Upper lobe of left lung (tissue), 6 donors: ENCODE measurements at places on chromosomes 16 and 17.
A peak's percentile ranks its signal among the peaks of the same experiment; 100 is the strongest.

GRCh38 chr16:57192146-57192545 lies 6.0 kb downstream of the RSPRY1 start:
- DNase-seq, result no peak

GRCh38 chr17:46090871-46091270 lies 91.8 kb downstream of the STH start:
- no peak for DNase-seq

GRCh38 chr17:63910096-63910495 lies 962 bp downstream of the CSHL1 start:
- DNase-seq, result no peak

GRCh38 chr16:12188061-12188934 lies 211.8 kb downstream of the SNX29 start:
- no peak for DNase-seq

GRCh38 chr16:46974352-46974751 lies 878 bp upstream of the DNAJA2 start:
- DNase-seq, result no peak

DNA sequence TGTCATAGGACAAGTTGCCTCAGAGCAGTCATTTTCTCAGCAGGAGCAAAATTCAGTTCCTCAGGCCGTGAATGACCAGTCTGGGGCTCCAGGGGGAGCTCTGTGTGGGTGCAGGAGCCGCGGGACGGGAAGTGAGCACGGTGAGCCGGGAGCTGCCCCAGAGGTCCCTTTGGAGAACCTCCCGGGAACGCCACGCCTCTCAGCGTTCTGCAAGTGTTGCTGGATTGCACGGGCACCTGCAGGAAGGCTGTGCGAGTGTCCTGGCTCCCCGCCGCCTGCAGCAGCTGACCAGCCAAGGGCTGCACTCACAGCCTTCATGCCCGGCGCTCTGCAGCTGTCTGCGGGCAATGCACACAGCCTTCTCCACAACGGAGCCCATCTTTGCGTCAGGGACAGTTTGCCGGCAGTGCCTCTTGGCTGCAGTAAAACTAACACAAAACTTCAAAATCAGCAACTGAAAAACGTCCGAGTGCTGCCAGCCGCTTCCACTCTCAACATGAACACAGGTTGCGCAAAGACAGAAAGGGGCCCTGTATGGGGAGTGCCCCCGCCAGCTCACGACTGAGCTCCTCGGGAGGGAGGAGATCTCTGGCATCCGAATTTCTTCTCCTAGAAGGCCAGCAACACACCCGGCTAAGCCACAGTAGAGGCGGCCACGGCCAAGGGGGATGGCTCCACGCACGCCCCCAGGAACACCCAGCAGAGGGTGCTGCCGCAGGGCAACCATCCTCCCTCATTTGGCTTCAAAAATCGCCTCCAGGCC lies 16.0 kb downstream of the NDUFAF8 start:
- DNase-seq, result peak; percentile 90

DNA sequence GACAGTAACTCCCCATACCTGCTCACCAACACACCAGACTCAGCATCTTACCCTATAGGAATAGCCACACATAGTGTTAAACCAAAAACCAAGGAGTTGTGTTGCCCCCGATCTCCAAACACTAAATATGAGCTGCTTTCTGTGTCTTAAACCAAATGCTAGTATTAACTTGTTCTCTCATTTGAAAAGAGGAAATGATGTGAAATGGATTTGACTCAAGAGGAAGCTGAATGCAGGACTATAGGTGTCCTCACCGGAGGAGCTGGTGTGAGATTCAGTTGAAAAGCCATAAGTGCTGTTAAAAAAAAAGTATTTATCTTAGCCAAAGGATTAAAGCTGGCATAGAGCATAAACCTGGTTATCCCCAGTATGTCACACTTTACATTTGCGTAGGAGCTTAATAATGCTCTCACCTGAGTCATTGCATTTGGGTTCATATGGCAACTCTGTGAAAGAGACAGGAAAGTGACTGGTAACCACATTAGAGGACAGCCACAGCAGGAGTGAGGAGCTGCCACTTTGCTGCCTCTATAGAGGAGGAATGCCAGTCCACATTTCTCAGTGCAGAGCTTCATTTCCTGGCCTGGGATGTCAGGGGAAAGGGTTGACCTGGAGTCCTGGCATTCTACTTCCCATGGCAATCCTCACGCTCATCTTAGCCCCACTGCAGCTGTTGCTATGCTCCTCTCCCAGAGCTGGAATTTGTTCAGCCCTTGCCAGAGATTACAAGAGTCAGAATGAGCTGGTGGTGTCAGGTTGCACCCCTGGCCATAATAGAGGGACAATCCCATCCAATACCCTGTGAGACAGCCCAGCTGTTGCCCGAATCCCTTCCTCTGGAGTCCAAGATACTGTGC lies 143.3 kb upstream of the ANKFN1 start:
- no peak for DNase-seq

GRCh38 chr17:58307468-58308172 lies 21.0 kb downstream of the TSPOAP1 start:
- DNase-seq, result no peak

GRCh38 chr17:12666718-12667117 lies 1.0 kb downstream of the MYOCD start:
- DNase-seq, result no peak

- DNase-seq, result no peak
Observed at GRCh38 chr16:84159007-84159406, 13.9 kb downstream of the DNAAF1 start.

DNA sequence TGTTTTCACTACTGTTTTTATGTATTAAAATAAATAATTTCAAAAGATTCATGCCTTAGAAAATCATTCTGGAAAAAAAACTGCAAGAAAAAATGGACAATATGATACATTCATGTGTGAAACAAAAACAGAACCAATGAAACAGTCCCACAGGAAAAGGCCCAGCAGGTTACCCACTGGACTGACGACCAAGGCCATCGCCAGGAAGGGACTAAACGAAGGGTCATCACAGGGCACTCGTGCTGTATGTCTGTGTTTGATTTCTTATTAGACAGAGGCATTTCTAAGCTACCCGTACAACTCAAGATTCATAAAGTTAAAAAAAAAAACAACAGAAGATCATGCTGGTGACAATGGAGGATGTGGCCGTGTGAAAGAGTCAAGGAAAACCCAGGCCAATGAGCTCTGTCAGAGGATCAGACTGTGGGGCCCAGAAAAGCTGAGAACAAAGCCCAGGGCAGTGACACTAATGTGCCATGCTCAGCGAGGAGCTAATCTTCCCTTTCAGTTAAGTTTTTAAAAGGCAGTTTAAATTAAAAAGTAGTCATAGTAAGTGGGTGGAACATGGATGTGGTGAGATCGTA lies 31.8 kb downstream of the NSMCE1 start:
- DNase-seq, result no peak

GRCh38 chr17:4241535-4241934 lies 22.2 kb downstream of the ANKFY1 start:
- no peak for DNase-seq

DNA sequence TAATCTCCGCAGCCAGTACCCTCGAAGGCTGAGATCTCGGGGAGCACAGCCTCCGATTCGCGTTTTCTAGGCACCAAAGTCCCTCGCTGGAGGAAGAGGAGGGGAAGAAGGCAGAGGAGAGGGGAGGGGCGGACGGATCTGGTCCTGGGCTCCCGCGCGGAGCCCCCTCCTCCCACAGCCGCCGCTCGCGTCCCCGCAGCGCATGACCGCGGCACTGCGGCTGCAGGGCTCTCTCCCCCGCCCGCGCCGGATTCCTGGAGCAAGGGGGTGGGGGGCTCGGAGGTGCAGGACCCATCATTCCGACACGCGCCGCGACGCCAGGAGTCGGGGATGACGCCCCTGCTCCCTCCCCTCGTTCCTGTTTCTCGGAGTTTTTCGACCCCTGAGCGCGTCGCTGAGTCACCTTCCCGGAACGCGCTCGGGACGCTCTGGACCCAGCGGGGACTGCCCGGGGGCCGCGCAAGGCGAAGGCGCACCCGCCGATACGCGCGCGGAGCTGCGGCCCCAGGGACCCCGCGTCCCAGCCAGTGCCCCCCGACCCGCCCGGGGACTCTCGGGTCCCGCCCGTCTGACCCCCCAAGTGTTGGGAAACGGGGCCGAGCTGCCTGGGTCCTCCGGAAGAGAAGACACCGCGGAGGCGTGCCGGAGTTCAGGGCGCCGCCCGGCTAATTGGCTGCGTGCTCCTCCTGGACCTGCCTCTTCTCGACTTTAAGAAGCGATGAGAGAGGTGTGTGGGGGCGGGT lies 1.4 kb upstream of the SPHK1 start:
- peak; percentile 38 for DNase-seq

DNA sequence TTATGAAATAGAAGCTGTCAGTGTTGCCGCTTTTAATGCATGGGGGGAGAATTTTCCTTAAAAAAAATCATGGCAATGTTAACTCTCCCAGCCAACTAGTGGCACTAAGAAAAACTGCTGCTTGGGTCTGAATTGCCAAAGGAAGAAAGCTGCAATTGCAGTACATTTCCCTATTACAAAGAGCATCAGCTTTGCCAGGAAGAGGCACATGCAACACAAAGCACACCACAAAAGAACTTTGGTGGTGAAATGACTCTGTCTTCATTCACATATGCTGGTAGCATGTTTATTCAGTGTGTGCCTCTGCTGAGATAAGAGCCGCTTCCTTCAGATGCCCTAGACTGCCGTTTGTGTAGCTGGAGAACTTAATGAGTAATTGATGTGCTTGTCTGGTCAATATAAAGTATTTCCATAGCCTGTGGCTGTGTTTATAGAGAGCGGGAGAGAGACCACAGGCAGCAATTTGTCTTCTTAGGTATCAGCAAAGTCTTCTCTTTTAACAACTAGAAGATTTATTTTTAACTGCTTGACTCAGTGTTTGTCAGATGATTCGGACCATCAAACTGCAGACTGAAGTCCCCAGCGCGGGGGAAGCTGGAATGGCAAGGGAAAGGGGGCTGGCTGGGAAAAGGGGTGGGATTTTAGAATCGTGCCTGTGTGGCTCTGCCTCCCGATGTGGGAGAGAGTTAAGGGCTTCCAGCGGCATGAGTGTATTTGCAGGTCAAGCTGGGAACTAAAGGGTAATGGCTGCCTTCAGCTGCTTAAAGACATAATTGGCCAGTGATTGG lies 115.1 kb downstream of the MRTFB start:
- DNase-seq, result no peak

DNA sequence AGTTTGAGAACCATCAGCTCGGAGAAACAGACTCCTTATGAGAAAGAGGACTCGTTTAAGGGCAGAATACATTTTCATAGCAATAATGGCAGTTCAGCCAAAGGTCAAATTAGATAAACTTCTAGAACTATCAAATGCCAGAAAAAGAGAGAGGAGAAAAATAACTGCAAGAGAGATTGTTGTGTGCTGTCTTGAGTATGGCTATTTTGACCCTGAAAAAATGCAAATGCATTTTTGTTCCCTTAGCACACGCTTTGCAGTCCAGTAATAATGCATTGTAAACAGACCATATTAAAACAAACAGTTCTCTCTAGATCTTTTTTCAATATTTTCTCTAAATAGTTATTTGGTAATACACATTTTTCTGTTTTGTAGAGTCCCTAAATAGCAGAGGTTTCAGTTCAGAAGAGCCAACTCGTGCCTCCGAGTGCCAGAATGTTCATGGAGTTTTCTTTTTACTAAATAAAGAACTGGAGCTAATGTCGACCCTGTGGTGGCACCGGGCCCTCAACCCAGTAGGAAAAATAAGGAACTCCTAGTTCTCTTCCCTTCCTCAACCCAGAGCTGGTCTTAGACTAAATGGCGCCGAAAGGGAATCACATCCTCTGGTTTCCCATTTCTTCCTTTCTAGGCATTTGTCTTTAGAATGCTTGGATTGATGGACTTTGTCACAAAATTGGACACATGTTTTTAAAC lies 298.0 kb downstream of the MAP2K4 start:
- no peak for DNase-seq

- DNase-seq, result no peak
Observed at GRCh38 chr17:66786107-66786506, 48.8 kb upstream of the CACNG5 start.

GRCh38 chr16:3009568-3010390 lies 2.9 kb upstream of the CLDN9 start:
- peak; percentile 90 for DNase-seq

- DNase-seq, result no peak
Observed at GRCh38 chr16:66382966-66383299, 16.4 kb downstream of the CDH5 start.

DNA sequence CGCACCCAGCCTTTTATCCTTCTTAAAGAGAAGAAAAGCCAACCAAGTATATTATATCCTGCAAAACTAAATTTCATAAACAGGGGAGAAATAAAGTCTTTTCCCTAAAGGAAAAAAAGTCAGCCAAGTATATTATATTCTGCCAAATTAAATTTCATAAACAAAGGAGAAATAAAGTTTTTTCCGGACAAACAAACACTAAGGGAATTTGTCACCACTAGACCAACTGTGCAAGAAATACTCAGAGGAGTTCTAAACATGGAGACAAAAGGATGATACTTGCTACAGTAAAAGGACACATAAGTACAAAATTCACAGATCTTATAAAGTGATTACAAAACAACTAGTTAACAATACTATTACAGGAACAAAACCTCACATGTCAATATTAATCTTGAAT lies 14.4 kb upstream of the CCL18 start:
- no peak for DNase-seq

DNA sequence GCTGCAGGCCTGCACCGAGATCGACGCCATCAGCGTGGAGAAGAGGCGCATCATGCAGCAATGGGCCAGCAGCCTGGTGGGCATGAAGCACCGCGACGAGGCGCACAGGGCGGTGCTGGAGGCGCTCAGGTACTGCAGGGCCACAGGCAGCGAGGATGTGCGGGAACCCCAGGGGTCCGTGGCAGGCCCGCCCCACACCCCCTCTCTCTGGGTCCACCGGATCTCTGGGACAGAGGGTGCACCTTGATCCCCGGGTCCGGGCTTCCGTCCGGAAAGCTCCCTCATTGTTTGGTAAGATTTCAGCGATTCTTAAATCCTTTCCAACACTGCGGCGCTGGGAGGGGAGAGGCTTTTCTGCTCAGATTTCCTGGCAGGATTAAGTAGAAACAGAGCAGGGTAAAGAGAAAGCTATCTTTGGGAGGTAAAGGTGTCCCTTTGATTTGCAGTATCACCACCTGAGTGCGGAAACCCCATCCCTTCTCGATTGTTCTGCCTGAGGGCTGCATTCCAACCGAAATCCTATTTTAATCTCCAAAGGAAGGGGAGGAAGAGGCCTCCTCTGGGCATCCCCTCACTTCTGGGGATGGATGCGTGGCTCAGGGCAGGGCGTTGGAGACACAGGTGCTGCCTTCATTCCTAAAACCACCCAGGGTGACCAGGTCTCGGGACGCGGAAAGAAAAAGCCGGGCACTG lies 29.2 kb downstream of the CCDC40 start:
- no peak for DNase-seq

- no peak for DNase-seq
Observed at GRCh38 chr16:72111657-72112451, 18.2 kb downstream of the DHX38 start.
